GM23248 (cell line): ENCODE measurements at places on chromosomes 4 and X. TPM values are rescaled to one million over a fixed set of nuclear protein-coding genes. Genes with fewer than 3 reads are reported as not detected.

GRCh38 chrX:149712831-149713230, 971 bp downstream of the MAGEA11 start:
- no peak for DNase-seq
- no peak overlapping the region for H3K27ac ChIP-seq
- H3K4me3 ChIP-seq: no peak overlapping the region
- no peaks in the 10 kb centered on the region for H3K27me3 ChIP-seq

DNA sequence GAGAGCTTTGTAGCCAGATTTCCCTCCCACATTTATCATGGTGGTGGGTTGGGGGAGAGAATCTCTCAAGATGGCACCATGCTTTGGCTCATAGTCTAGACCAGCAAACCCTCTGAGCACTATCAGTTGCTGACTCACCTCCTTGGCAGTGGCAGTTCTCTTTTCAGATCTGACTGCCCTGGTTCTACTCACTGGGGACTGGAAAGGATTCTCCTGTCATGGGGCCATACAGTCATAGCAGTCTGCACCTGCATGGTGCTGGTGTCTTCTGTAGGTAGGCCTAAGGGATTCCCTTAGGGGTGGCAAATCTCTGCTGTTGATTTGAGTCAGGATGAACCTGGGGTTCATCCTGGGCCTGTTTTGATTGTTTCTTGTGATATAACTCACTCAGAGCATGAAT, 2.6 kb downstream of the TEX13B start:
- peak; percentile 1 for DNase-seq
- no peaks in the 10 kb centered on the region for H3K27me3 ChIP-seq
- H3K4me3 ChIP-seq: no peak overlapping the region
- H3K27ac ChIP-seq: no peak overlapping the region
- no peaks in the 10 kb centered on the region for H3K36me3 ChIP-seq

DNA sequence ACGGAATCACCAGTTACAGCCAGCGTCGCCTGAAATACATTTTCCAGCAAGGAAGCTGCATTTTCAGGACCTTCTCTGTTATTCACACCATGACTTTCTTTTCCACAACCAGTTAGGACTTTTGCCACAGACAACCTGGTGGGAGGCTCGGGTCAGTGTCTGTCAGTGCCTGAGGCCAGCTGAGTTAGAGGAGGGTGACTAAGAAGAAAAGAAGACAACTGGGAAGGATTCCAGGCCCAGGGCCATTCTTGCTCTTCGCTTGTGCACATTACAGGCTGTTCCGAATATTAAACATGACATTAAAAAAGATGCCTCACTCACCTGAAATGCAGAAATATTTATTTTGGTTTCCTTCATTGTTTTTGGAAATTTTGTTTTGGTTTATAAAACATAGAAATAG, 21.4 kb upstream of the CENPU start:
- H3K4me3 ChIP-seq: no peak overlapping the region
- DNase-seq: peak; percentile 84
- no peaks in the 10 kb centered on the region for H3K27me3 ChIP-seq
- no peaks in the 10 kb centered on the region for H3K36me3 ChIP-seq
- H3K27ac ChIP-seq: no peak overlapping the region; the same call in 1 of the 2 replicates
- H3K4me1 ChIP-seq: peaks cover 13% of the 10 kb centered on the region

- peak; percentile 44 for DNase-seq
- no peak overlapping the region for H3K4me3 ChIP-seq
- H3K27ac ChIP-seq: no peak overlapping the region
- no peaks in the 10 kb centered on the region for H3K27me3 ChIP-seq
- no peaks in the 10 kb centered on the region for H3K4me1 ChIP-seq
Observed at GRCh38 chr4:100041646-100042045, 91.6 kb upstream of the H2AZ1 start.

- H3K4me1 ChIP-seq: no peaks in the 10 kb centered on the region
- H3K4me3 ChIP-seq: no peak overlapping the region
- no peaks in the 10 kb centered on the region for H3K36me3 ChIP-seq
- no peaks in the 10 kb centered on the region for H3K27me3 ChIP-seq
Observed at GRCh38 chr4:178275671-178276360, 833.6 kb upstream of the AGA start.

GRCh38 chrX:42021058-42021457, 97.7 kb upstream of the CASK start:
- no peaks in the 10 kb centered on the region for H3K4me1 ChIP-seq
- no peak overlapping the region for H3K4me3 ChIP-seq
- no peaks in the 10 kb centered on the region for H3K36me3 ChIP-seq
- H3K27ac ChIP-seq: no peak overlapping the region

Gene GDI1
- 196 and 228 TPM in 2 replicates for total RNA-seq

- peak; percentile 6 for DNase-seq
- no peak overlapping the region for H3K4me3 ChIP-seq
- H3K4me1 ChIP-seq: no peaks in the 10 kb centered on the region
- H3K27me3 ChIP-seq: no peaks in the 10 kb centered on the region
Observed at GRCh38 chrX:131977619-131978018, 45.5 kb upstream of the STK26 start.

Gene FAM53A
- total RNA-seq: 3.8 and 15.3 TPM in 2 replicates
